ENCODE measurements at places on chromosomes 13 and 19.

- no peak for DNase-seq
Measured at GRCh38 chr19:44990459-44990858, 10.8 kb upstream of the RELB start.

GRCh38 chr13:51645154-51645650 lies 60.9 kb downstream of the WDFY2 start:
- DNase-seq: peak; percentile 36

GRCh38 chr13:70969321-70969720 lies 861.1 kb upstream of the KLHL1 start:
- no peak for DNase-seq

- peak; percentile 67 for DNase-seq
Measured at GRCh38 chr13:75670496-75670895, 34.4 kb downstream of the LMO7 start.

GRCh38 chr13:93589788-93590187 lies 363.2 kb downstream of the GPC6 start:
- DNase-seq: no peak

- no peak for DNase-seq
Measured at GRCh38 chr13:32759152-32759551, 172.9 kb downstream of the PDS5B start.

GRCh38 chr13:111658145-111659100 lies 338.0 kb downstream of the TEX29 start:
- DNase-seq: no peak

- peak; percentile 43 for DNase-seq
Measured at GRCh38 chr13:83620530-83621220, 261.6 kb downstream of the SLITRK1 start.

Measured in EL (cell line).